Stimulated activated CD4-positive, alpha-beta T cell treated with anti-CD3 and anti-CD28 coated beads, TNF-alpha, amount 100 ng/mL, for 1 hour (primary cell): ENCODE measurements at places on chromosomes 11 and 22.

DNA sequence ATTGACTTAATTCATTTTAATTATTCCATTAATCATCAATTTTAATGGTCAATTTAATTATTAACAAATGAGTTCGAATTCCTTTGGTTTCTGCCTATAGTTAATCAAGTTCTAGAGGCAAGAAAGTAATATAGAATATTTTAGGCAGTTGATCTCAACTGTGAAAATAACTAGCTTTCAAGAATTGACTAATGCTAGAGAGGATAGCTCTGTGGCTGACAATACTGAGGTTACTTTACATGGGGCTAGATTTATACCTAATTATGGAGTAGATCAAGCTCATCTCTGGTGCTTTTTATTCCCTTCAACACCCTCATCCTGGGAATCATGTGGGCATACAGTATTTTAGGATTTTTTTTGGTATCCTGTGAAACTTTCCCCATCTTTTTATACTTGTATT is 259.4 kb downstream of the GRM5 start:
- no peak for DNase-seq

GRCh38 chr11:62922653-62923431 is 1.7 kb upstream of the CHRM1 start:
- DNase-seq: no peak

- no peak for DNase-seq
Measured at GRCh38 chr11:77093987-77094840, 8.4 kb upstream of the OMP start.

DNA sequence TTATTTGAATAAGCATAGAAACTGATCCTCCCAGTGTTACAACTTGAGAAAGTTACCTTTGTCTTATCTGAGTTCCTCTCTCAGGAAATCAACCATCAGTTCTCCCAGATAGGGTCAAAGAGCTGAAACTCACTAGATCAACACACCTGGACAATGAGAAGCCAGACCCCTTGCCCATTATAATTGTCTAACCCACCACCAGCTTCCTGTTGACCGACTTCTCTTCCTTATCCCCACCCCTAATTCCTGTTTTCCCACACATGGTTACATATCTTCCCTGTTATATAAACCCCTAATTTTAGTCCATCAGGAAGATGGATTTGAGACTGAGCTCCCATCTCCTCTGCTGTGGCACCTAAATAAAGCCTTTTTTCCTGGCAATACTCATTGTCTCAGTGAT is 6.9 kb downstream of the SLC5A4 start:
- no peak for DNase-seq

DNA sequence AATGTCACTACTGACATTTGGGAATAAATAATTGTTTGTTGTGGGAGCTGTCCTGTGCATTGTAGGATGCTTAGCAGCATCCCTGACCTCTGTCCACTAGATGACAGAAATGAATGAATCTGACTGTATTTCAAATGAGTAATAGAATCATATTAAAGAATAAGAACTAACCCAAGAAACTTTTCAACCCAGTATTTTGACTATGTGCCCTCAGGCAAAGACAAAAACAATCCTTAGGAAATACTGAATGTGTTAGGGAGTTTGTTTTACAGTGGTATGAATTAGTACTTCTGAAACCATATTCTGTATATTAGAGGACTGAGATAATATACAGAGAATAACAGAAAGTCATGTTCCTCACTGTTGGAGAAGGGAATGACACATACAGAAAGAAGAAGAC is 320.9 kb upstream of the PITPNB start:
- DNase-seq: no peak

DNA sequence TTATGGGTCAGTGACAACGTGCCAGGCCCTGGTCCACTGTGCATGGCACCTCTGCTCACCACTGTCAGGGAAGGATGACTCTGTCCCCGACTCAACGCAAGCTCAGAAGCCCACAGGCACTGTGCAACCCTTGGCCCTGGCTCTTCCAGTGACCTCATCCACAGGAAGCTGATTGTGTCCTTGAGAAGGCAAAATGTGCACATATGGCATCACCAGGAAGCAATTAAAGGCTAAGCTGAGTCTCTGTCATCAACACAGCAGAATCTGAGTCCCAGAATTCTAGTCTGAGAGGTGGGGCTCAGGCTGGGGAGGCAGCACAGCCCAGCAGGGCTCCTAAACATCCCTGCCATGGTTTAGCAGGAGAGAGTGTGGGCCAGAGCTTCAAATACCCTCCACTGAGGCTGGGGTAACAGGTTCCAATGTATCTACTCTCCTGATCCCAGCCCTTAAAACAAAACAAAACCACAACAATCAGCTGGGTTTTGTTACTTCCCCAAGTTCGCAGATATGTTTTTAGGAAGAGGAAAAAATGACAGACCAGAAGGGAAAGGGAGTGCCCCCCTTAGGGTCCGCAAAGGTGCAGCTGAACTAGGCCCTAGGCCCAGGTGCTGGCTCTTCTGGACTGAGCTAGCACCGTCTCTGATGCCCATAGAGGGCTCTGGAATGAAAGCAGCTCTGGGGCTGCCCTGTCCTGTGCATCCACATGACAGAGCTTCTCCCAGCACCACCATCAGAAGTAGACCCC is 33.5 kb upstream of the GNAZ start:
- no peak for DNase-seq

DNA sequence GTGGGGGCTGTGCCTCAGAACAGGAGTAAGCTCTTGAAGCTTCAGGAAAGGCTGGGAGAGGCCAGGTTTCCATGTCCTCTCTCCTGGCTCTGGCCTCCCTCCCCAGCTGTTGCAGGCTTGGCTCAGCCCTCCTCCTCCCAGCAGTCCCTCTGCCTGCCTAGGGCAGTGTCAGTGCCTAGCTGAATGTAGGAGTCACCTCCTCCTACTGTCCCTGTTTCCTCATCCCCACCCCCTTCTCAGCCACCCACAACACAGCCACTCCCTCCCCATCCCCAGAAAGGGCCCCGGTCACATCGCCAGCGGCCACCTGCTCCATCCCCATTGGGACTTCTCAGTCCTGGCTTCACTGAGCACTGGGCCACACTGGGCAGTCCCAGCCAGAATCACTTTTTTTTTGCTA is 2.9 kb upstream of the FBLN1 start:
- DNase-seq: no peak

DNA sequence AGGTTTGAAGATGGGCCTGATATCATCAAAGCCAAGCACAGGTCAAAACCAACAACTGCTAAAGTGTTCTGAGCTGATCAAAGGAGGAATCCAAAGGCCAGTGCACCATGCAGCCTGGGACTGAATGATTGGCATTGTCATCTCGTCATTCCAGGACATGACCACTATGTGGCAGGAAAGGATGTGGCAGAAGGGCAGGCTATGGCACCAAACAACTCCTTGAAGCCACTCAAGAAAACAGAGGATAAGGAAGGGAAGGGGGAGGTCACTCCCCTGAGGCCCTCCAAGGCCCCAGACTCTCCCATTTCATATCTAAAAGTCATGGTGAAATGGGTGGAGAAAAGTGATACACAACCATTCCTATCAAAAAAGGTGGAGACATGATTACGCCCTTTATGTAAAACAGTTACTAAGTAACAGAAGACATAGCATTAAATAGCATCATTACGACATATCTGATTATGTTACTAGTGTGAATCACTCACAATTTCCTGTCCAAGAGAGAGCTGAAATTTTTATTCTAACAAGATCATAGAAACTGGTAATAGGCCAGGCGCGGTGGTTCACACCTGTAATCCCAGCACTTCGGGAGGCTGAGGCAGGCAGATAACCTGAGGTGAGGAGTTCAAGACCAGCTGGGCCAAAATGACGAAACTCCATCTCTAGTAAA is 49.3 kb downstream of the AHNAK start:
- DNase-seq: no peak

- DNase-seq: no peak
Measured at GRCh38 chr11:65329478-65329877, 4.2 kb upstream of the DPF2 start.

GRCh38 chr11:41578421-41579051 is 119.1 kb upstream of the LRRC4C start:
- no peak for DNase-seq

GRCh38 chr11:3825473-3826154 is 15.1 kb downstream of the RHOG start:
- no peak for DNase-seq

GRCh38 chr11:12246147-12246546 is 131.2 kb upstream of the PARVA start:
- DNase-seq: no peak

DNA sequence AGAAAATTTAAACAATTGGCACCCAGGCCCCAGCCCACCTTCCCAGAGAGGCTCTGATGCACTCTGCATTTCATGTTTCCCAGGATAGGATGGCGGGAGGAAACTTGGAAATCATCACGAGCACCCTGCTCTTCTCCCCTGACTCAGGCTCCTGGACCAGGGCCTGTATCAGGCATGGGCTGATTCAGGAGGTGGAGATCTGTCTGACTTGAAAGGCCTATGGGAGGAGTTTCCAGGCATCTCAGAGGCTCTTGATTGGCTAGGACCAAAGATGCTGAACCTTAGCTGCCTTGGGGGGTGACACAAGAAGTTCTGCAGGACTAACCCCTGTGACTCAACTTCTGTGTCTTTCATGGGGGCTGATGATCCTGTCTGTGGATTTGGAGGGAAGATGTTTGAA is 106.2 kb downstream of the PKNOX2 start:
- no peak for DNase-seq
